Stimulated activated CD4-positive, alpha-beta T cell treated with anti-CD3 and anti-CD28 coated beads, Interleukin-12 subunit alpha, Interleukin-12 subunit beta, amount 100 ng/mL, for 24 hours (primary cell): ENCODE measurements at places on chromosomes 2 and 18.

- no peak for DNase-seq
Measured at GRCh38 chr2:234705108-234705507, 208.2 kb upstream of the ARL4C start.

DNA sequence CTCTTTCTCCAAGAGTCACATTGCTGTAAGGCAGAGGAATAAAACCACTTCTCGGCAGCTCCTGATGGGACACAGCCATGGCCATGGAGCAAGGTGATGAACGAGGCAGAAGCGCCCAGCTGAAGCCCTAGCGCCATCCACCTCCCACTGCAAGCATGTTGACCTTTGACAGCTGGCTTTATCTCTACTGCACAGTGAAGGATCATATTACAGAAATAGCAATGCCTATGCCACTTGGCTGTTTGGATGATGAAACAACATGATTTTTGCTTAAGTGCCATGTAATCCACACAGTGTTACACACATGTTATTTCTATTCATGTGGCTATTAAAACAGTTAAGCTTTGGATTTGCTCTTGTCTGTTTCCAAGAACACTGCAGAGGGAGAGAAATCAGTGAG, 167.7 kb downstream of the VAPA start:
- DNase-seq: no peak

DNA sequence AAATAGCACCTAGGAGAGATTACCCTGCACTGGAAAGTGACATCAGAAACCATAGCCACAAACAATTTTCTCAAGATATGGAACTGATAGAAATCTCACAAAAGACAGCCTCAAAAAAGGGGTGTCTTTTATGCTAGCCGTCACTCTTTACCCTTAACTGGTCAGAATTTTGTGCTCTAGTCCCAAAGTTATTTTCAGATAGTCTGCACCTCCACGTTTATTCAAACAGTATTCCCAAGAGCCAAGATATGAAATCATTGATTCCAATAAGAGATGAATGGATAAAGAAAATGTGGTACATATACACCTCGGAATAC, 23.5 kb upstream of the PMAIP1 start:
- DNase-seq: no peak

GRCh38 chr2:239024226-239024625, 176.3 kb downstream of the TWIST2 start:
- no peak for DNase-seq

DNA sequence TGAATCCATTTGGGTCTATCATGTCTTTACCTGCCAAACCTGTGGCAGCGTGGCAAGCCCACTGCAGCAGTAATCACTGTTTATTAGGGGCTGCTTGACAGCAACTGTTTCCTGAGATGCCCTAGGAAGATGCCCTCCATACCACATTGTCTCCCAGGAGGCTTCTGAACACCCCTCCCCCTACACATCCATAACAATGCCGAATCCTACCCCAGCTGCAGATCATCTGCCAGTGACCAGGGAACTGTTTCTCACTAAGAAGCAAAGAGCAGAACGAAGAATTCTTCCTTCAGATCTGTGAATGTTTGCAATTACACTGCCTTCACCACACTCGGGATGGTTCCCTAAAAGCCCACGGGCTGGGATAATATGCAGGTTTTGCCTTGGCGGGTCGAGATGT, 127.8 kb downstream of the VIT start:
- no peak for DNase-seq

GRCh38 chr2:146621656-146622055, 1223.2 kb upstream of the ACVR2A start:
- DNase-seq: no peak

DNA sequence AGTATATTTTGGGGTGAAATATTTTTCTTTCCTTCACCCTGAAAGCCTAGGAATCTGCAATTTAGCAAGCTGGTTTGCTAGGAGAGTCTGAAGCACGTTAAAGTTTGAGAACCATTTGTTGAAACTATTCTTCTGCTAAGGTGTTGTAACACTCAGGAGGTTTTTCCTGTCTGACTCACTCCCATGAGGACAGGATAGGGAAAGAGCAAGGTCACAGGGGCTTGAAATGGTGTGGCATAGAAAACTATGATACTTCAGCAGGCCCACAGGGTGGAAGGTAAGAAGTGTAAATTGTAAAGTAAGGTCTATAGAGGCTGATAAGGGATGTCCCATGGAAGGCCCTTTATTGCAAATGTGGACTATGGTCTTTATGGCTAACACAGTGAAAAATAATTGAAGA, 177.7 kb upstream of the ZC3H15 start:
- DNase-seq: no peak

DNA sequence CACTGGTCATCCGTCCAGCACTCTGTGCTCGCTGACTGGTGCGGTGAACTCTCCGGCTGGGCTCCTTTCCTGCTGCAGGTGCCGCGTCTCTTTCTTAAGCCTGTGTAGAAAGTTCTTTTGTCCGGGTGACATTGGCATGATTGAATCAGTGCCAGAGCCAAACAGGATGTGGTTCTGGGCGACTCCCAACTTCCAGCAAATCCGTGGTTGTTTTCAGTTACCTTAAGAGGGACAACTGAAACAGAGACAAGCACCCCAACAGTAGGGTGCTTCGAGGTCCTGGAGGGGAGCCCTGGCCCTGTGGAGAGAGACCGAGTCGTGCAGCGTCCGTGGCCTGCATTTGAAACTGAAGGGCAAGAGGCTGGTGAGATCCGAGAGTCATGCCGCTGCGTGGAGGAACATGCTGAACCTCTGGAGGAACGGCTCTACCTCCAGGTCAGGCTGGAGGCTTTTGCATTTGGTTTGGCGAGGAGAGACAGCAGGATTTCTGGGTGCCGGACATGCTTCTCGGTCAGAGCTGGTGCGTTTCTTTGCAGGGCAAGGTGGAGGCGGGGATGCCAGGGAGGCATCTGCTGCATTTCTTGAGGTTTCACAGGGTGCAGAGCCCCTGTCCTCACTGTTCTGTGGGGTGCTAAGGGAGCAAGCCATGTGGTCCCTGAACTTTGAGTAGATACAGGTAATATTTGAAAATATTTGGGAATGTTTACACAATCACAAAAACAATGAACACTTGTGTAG, 26.8 kb downstream of the SH3BP4 start:
- DNase-seq: no peak

DNA sequence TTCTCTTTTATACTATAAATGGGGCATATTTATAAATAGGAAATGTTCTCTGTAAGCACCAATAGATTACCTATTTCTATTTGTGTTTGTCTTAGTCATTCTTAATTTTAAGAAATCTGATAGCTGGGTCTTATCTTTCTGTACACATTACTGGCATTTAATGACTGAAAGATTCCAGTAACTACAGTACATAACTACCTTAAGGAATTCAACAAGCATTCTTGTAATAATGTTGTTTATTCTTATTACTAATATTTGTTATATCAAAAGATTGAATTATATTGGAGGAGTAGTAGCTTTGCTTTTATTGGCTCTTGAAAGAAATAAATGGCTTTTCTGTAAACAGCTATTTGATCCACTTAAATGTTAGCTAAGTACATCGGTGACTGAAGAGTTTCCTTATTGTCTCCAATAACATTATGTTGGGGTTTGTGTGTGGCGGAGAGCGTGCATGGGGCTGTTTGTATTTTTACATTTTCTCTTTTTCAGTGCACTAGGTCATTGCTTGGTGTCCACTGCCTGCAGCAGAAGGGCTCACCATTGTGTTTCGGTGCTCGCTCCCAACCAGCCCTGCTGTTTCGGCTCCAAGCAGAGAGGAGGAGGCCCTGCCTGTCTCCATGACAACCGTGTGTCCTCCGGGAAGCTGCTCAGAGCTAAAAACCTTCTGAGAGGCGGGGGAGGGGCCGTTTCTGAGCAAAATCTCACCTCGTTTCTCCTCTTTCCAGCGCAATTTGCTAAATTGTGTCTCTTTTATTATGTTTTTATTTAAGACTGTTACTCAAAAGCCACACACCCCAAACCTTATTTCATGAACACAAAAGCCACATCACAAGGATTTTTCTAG, 112.5 kb upstream of the SLC38A11 start:
- no peak for DNase-seq

- no peak for DNase-seq
Measured at GRCh38 chr18:28398471-28398870, 221.5 kb upstream of the CDH2 start.

GRCh38 chr2:232563580-232563979, 13.1 kb downstream of the EIF4E2 start:
- DNase-seq: no peak

- DNase-seq: no peak
Measured at GRCh38 chr18:21949326-21950015, 208.9 kb downstream of the MIB1 start.

GRCh38 chr2:217166241-217166850, 306.5 kb upstream of the TNP1 start:
- DNase-seq: no peak

DNA sequence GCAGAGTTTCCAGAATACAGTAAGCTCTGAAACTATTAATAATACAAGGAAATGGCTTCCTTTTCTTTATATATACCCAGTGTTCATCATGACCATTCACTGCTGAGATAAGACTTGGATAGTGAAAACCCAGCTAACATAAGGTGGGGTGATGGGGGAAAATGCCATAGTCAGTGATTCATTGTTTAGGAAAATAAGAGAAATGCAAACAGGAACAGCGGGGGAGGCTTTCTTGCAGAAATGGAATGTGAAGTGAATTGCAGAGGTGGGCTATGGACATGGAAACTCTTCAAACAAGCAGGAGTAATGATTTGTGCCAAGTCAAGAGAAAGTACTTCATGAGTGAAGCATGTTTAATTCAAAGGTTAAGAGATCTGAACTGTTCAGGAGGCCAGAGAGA, 519.4 kb downstream of the TDRD15 start:
- DNase-seq: no peak

DNA sequence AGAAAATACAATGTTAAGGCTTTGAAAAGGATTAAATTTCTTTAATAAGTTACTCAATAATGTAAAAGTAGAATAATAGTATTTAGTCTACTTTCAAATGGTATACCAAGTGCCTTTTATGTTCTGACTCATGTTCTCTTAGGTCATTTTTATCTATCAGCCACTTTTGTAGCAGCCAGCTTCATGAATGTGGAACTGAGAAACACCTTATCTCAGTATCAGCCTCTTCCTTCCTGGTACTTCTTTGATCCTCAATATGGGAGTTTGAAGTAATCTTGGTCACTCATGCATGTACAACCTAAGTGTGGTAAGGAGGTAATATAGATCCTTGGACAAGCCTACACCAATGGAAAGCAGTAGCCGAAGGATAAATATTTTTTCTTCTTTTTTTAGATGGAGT, 180.4 kb upstream of the NRXN1 start:
- DNase-seq: no peak

- no peak for DNase-seq
Measured at GRCh38 chr18:43382641-43383403, 105.5 kb upstream of the SYT4 start.

DNA sequence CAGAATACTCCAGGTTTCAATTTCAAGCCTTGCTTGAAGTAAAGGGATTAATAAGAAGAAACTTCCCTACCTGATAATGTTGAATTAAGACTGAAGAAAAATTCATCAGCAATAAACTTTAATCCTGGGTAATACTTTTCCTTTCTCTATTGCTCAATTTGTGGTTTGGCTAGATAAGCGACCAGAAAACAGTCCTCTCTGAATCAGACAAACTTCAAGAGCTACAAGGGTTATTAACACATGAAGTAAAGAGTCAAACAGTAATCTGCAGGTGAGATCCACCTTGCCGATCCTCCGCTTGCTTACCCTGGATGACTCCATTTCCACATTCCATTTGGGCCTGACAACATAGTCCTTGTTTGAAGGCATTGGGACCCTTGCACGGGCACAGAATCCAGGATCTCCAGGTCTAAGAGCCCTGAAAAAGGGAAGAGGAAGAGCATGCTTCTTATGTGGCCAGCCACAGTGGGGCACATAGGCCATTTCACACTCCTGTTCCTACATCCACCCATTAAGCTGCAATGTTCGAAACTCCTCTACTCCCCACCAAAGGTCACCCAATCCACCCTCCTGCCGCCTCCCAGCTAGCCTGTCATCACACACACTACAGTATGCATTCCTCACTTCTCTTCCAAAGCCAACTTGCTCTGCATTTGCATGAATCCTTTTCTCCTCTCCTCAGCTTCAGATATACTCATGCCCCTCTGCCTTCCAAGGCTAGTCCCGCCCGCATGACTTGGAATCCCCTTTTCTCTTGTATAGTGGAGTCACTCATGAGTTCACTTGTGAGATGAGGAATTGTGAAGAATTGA, 39.8 kb downstream of the IWS1 start:
- no peak for DNase-seq

DNA sequence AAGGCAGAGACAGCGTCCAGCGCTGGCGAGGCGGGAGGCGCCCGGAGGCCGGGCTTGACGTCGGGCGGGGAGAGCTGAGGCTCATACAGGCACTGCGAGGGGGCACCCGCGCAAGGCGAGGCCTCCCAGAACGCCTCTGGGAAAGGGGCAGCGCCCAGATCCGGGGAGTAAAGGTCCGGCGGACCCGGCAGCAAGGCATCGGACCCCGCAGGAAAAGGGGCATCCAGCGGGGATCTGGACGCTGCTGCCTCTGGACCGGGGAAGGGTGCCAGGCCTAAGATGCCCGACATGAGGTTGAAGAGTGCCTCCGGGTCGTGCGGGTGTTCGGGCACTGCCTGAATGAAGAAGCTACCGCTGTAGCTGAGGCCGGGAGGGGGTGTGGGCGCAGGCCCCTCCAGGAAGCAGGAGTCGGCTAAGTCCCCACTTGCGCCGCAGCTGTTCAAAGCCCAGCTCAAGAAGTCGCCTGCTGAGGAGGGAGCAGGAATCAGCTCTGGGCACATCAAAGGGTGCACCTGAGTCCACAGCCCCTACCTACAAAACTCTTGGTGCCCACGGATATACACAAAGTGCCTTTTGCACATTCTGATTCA, 937 bp downstream of the EGR4 start:
- no peak for DNase-seq

- DNase-seq: no peak
Measured at GRCh38 chr18:28372186-28372585, 195.3 kb upstream of the CDH2 start.

DNA sequence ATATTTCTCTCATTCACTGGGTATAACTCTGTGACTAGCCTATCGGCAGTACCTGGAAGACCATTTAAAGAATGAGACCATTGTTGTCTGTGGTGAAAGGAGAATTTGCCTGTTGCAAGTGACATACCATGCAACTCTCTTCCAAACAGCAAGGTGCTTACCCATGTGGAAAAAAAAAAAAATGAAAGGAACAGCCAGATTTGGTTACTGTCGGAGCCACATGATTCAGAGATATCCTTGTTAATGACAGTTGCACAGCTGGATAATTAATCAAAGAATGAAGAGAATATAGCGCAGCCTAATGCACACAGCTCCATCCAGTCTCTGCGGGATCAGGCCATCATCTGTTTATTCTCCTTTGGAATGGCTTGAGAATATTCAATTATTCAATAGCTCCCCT, 141.8 kb downstream of the HRH4 start:
- no peak for DNase-seq

GRCh38 chr2:5140347-5140746, 551.8 kb upstream of the SOX11 start:
- no peak for DNase-seq
